ENCODE measurements at places on chromosomes 4 and X.

DNA sequence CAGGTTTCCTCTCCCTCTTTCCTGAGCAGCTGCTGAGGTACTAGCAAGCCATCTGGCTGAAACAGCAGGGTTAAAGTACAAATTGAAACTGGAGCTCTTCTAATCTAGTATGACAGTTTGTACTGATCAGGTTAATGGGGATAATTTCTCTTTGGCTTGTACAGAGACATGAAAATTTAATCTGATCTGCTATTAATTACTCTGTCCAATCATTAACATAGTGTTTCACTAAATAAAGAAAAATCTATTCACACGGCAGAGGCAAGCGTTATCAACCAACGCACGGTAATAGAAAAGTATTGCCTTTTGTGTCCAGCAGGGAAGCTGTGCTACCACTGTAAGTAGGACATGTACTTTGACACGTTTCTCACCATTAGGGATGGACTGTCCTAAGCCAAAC, 71.1 kb downstream of the IGSF1 start:
- no peak for DNase-seq

DNA sequence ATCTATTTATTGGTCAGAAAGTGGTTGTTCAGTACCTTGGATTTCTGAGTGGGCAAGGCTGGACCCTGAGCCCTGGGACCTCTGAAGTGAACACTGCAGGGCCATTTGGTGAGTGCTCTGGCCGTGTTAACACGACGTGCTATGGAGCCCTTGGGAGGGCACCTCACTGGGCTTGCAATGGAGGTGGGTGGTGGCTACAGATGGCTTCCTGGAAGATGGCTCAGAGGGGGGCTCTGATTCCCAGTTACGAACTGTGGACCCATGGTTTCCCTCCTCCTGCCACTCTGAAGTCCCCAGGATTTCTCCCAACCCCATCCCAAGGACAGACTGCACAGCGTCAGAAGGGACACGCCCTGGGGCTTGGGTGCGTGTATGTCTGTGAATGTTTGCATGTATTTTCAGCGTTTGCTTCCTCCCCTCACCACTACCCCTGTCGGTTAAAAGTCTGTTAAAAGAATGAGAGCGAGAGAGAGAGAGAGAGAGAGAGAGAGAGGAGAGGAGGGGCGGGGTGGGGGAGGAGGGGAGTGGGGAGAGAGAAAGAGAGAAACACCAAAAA, 3.7 kb upstream of the RHOH start:
- peak; percentile 43 for DNase-seq

DNA sequence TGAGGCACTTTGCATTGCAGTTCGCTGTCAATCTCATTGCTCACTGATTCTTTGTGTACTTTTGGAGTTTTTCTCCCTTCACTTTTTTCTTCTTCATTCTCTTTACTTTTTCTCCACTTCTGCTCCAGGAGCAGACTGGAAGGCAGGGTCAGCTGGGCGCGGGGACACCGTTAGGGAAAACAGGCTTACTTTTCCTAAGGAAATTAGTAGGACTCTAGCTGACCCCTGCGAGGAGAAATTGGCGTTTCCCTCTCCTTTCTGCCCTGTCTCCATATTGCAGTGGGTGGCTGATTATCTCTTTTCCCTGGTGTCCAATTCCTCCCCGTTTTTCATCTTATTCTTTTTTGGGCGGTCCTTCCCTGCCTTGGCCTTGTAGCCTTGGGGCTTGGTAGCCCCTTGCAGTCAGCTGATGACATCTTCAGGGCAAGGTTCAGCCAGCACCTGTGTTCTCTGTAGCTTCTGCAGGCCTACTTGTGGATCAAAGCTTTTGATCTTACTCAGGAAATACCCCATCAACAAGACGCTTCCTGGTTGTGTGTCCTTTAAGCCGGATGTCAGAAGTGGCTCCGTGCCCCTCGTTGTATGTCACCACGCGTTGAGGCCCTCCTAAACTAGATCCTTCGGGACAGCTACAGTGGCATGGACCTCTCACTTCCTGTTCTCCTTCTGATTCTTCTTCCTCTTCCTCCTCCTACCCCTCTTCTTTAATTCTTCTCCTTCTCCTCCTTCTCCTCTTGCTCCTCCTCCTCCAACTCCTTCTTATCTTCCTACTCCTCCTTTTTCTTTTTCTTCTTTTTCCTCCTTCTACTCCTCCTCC, 36.1 kb downstream of the NBDY start:
- DNase-seq: no peak

GRCh38 chr4:38173935-38174518, 213.8 kb downstream of the PTTG2 start:
- no peak for DNase-seq

DNA sequence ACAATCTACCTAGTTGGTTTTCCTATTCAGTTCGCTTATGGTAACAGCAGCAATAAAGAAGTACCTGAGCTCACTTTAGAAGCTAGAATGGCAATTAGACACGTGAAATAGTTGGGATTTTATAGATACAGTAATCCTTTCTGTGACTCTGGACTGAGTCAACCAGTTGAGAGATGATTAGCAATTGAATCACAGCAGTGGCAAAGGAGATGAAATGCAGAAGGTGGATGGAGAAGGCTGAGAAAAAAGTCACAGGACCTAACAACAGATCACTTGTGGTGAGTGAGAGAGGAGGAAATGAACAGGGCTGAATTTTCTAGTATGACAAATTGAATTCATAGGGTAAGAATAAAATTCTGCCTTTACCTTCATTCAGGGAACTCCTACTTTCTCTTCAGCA, 197.1 kb upstream of the MAGEB18 start:
- DNase-seq: no peak

- no peak for DNase-seq
Observed at GRCh38 chrX:54325077-54325476, 32.8 kb downstream of the WNK3 start.

- DNase-seq: no peak
Observed at GRCh38 chr4:104395168-104395614, 99.5 kb downstream of the CXXC4 start.

DNA sequence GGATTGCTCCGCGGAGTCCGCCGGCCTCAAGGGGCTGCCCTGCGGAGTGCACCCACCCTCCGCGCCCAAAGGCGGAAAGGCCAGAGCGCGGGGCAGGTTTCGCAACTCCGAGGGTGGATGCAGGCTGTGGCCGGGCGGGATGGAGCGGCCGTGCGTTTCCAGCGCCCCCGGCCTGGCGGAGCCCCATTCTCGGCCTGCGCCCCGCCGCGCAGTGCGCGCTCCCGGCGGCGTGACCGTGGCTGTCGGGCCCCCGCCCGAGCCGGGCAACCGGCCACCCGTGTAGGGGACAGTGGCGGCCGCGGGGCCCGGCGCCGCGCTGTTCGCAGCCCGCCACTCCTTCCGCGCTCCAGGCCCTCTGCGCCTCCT, 331 bp downstream of the SETD7 start:
- peak; percentile 11 for DNase-seq

DNA sequence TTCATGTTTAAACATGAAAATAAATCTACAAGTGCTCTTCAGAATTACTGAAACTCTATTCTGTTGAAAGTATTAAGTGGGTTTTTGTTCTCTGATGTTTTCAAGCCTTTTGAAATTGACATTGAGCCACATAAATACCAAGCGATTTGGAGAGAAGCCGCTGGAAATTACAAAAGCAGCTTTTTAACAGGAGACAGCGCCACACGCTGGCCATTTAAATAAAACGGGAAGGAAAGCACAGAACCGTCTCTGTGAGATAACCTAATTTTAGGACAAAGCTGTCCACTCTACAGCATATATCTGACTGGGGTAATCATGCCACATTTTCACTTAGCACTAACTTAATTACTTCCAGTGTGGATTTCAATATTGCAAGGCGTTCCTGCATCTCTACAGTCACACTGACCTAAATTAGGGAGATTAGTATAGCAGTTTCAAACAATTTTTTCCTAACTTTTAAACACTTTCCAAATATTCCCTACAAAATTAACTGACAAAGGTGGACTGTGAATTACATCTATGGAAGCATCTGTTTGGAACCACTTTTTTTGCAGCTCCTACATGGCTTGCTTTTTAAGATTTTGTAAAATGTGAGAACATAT, 6.8 kb upstream of the ANOS1 start:
- DNase-seq: no peak

DNA sequence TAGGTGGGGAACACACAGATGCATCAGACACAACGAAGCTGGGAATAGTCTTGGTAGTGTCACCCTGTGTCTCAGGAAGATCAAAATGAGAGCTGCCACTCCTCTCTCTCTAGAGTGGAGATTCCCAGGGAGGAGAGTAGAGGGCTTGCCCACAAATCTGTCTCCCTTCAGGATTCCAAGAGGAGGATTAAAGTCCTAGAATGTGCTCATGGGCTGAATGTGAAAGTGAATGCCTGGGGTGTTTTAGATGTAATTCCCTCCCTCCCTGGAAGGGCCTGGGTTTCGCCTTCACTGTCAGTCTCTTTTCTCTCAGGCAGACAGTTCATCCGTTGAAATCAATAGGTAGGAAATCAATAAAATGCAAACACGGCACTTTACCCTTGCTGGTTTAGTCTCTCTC, 282.6 kb upstream of the PPARGC1A start:
- DNase-seq: no peak

- no peak for DNase-seq
Observed at GRCh38 chrX:53249408-53250042, 24.5 kb upstream of the KDM5C start.

DNA sequence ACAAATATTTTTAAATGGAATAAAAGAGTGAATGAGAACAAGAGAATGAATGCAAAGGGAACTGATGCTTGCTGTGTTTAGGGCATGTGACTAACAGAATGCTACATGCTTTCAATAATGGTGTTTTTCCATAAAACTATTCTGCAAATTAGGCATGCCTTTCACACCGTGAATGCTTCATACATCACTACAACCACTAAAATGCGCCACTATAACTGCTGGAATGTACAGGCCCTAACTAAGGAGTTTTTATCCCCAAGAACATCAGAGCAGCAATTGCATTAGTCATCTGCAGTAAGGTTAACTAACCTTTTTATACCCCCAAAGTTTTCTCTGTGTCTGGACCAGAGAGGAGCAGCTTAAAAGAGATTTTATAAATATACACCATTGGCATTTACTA, 190.4 kb downstream of the ARAP2 start:
- DNase-seq: no peak

GRCh38 chr4:88060431-88060830, 53.0 kb downstream of the PKD2 start:
- DNase-seq: no peak

- no peak for DNase-seq
Observed at GRCh38 chr4:42018451-42018850, 28.1 kb downstream of the SLC30A9 start.

DNA sequence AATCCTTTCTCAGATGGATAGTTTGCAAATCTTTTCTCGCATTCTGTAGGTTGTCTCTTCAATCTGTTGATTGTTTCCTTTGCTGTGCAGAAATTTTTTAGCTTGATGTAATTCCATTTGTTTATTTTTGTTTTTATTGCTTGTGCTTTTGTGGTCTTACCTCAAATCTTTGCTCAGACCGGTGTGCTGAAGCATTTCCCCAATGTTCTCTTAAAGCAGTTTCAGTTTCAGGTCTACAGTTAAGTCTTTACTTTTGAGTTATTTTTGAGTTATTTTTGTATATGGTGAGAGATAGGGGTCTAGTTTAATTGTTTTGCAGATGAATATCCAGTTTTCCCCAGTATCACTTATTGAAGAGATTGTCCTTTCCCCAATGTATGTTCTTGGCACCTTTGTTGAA, 18.2 kb upstream of the SLC25A14 start:
- DNase-seq: no peak

GRCh38 chr4:930827-931193, 1.3 kb downstream of the GAK start:
- DNase-seq: no peak

DNA sequence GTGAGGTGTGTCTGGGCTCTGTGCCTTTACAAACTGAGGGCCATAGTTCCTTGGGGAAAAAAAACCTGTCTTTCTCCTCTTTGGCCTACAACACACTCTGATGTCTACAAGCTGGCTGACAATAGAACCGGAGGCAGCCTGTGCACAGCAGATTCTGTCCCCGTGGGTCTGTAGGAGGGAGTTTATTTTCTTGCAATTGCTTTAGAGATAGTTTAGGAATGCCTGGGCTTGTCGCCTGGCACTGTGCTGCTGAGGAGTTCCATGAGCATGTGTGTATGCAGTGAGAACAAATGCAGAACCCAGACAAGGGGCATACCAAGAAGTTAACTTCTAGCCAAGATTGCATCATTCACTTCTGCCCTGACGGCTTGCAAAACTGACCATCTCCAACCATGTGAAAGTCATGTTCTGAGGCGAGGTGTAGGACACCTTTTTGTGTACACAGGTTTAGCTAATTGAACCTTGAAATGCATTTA, 54.1 kb downstream of the CCNI start:
- no peak for DNase-seq

- DNase-seq: no peak
Observed at GRCh38 chrX:18676050-18676449, 4.1 kb upstream of the RS1 start.

- DNase-seq: no peak
Observed at GRCh38 chrX:7184816-7185215, 36.9 kb upstream of the PUDP start.

DNA sequence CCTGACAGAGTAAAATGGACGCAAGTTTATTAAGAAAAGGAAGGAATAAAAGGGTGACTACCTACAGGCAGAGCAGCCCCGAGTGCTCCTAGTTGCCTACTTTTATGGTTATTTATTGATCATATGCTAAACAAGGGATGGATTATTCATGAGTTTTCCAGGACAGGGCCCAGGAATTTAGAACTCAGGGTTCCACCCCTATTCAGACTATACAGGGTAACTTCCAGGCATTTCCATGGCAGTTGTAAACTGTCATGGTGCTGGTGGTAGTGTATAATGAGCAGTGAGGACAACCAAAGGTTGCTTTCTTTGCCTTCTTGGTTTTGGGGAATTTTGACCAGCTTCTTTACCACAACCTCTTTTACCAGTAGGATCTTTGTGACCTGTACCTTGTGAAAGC, 27.7 kb upstream of the CXCL3 start:
- DNase-seq: no peak

- DNase-seq: no peak
Observed at GRCh38 chr4:106615961-106616360, 247.4 kb upstream of the GIMD1 start.

DNA sequence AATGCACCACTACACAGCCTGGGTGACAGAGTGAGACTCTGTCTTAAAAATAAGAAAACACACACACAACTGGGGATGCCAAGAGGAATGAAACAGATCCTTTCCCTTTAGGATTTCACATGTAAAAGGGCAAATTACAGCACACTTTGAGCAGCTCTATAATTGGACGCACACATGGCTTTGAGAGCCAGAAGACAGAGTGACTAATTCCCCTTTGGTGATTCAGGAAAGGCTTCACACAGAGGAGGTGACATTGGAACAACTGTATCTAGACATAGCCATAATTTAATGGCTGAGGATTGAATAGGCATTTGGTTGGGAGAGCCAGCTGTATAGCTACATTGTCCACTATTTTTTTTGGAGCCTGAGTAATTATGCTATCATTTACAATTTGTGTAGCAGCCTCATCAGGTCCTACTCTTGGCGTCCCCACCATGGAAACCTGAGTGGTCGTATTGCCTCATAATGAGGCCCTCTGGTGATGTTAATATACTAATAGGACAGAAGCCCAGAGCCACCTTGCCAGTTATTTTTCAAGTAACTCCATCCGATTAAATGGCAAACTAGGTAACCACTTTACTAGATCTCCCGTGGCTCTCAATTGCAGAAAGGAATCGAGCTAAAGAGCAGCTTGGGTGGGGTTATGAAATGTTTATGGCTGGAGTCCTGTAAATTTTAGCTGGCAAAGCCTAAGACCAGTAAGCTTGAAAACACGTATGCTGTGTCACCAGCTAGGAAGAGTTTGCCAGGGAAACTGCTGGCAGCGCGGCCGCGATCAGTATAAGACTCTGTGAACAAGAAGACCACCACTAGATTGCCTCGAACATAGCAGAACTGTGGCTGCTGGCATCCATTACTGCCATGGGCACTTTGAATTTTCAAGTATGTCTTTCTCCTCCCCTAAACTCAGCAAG, 8.5 kb upstream of the PPEF1 start:
- DNase-seq: no peak
